NCI-H2081 treated with DMSO at 0.1 percent for 48 hours (cell line): ENCODE measurements at places on chromosomes 6 and 20.

- DNase-seq, result no peak
These were observed 135.3 kb upstream of the FOXQ1 start for GRCh38 chr6:1176567-1176966.

GRCh38 chr6:6721606-6722005 is 133.1 kb downstream of the LY86 start:
- DNase-seq, result no peak

DNA sequence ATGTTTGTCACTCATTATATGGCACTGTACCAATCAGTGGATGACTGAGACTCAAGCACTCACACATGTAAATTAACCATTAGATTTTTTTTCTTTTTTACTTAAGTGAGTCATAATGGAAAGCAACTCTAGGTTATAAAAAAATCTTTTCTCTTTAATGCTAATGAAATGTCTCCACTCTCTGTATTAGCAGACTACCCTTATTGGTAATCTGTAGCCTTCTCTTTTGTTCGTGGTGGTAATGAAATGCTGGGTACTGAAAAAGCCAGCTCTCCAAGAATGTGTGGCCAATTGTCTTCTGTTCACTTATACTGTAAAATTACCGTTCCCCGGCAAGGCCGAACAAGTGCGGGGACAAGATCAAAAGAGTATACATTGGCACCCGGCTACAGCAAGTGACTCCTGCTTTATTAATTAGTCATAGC is 69.0 kb downstream of the AFG1L start:
- DNase-seq, result no peak

GRCh38 chr20:40765814-40766480 is 76.9 kb upstream of the MAFB start:
- no peak for DNase-seq

DNA sequence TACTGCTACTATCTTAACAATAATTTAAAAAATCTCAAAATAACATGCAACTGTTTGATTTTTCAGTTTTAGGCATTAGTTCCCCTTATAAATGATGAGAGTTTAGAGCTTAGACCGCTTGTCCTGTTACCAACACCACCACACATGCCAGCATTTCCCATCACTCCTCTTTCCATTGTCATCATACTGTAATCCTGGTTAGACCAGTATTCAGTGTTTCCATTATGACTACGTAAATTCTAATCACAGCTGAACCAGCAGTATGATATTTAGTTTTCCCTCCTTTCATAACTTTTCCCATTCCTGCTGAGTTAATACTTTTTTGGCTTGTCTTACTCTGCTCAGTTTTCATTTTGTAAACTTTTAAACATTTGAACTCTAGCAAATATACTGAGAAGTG is 12.2 kb upstream of the TBC1D20 start:
- DNase-seq, result no peak

GRCh38 chr6:95280686-95281273 is 296.6 kb upstream of the MANEA start:
- peak; percentile 6 for DNase-seq

GRCh38 chr6:145031962-145032361 is 703.4 kb downstream of the EPM2A start:
- DNase-seq, result no peak

GRCh38 chr6:89509777-89510281 is 76.9 kb downstream of the ANKRD6 start:
- no peak for DNase-seq

DNA sequence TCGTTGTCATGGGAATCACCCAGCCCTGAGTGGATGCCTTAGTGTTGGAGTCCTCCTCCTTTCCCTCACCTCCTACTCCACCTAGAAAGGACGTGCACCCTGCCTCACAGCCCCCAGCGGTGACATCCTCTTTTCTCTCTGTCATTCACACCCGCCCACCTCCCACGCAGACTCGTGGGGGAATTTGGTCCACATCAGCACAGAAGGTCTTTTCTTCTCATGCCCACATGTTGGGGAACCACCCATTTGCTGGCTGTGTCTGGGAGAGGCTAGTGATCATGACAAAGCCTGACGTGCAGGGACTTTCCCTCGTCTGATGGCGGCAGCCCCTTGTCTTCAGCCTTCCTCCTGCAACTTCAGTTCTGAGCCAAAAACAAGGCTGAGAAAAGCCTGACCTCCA is 96.0 kb upstream of the CNKSR3 start:
- DNase-seq, result no peak

- no peak for DNase-seq
These were observed 83.6 kb upstream of the CHD6 start for GRCh38 chr20:41701588-41702348.

DNA sequence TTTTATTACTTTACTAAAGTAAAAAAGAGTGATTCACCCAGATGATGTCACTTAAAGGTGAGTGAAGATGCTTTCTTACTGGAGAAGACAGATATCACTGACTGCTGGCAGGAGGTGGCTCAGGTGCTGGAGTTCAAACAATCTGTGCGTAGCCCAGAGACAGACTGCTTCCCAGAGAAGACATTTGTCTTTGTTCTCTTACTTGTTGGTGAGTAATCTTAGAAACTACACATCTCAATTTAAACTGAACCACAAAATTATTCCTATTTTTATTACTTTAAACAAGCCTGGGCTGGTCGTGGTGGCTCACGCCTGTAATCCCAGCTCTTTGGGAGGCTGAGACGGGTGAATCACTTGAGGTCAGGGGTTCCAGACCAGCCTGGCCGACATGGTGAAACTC is 92.2 kb downstream of the CEP162 start:
- no peak for DNase-seq
